Psoas muscle (tissue), 8 donors: ENCODE measurements at places on chromosomes 5 and 9.

GRCh38 chr5:68830377-68830898, 263.4 kb upstream of the SLC30A5 start:
- no peaks in the 10 kb centered on the region for H3K4me1 ChIP-seq
- DNase-seq: no peak
- no peak overlapping the region for H3K4me3 ChIP-seq
- no peaks in the 10 kb centered on the region for H3K27me3 ChIP-seq

DNA sequence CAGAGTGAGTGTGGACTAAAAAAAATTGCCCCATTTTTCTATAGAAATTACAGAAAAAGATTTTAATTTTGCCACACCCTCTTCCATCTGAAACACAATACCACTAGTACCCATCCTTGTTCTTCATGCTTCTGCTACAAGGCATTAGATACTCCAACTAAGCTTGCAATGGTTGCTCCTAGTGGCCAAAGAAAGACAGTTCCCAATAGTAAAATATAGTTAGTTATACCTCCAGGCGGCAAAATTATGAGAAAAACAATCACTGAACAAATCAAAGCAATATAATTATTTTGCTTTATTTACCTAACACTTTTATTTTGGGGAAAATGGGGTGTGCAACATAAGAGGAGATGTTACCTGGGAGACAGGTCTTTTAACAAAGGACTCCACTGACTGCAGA, 101.2 kb downstream of the RAPGEF6 start:
- no peak overlapping the region for H3K4me3 ChIP-seq
- H3K4me1 ChIP-seq: peaks cover 19% of the 10 kb centered on the region
- H3K36me3 ChIP-seq: no peaks in the 10 kb centered on the region
- DNase-seq: no peak

DNA sequence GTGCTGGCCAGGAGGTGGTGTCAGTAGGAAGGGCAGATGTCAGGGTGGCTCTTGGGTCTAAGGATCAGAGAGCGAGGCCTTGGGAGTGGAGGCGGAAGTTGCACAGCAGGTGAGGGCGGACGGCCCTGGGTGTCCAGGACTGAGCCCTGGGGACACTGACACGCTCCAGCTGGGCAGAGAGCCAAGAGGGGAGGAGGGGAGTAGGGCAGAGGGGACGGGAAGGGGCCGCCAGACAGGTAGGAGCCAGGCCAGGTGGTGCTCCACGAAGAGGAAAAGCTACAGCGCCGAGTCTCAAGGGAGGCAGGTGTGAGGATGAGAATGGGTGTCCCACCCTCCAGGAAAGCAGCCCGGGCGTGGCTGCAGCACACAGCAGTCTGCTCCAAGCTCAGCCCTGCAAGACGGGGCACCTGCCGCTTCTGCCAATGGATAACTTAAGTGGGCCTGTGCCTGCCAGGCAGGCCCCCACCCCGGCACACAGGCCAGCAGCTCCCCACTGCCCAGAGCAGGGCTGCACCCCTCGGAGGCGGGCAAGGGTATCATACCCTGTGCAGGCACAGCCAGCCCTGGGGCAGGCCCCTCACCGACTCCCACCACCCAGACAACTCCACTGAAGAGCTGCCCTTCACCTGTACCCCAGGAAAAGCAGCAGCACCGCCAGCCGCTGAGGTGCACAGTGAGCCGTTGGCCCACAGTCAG, 4.9 kb downstream of the TPRN start:
- no peak overlapping the region for H3K27ac ChIP-seq
- peaks cover 38% of the 10 kb centered on the region for H3K4me1 ChIP-seq
- H3K4me3 ChIP-seq: no peak overlapping the region

GRCh38 chr9:68898781-68899439, 115.0 kb downstream of the PRKACG start:
- no peaks in the 10 kb centered on the region for H3K4me1 ChIP-seq
- H3K27ac ChIP-seq: no peak overlapping the region
- no peaks in the 10 kb centered on the region for H3K27me3 ChIP-seq
- DNase-seq: no peak
